ENCODE measurements at places on chromosomes 7 and 10.

- DNase-seq: no peak
These were observed 117.5 kb downstream of the TRIL start for GRCh38 chr7:28840592-28840995.

GRCh38 chr10:128275388-128276177, 149.4 kb upstream of the MKI67 start:
- no peak for DNase-seq

DNA sequence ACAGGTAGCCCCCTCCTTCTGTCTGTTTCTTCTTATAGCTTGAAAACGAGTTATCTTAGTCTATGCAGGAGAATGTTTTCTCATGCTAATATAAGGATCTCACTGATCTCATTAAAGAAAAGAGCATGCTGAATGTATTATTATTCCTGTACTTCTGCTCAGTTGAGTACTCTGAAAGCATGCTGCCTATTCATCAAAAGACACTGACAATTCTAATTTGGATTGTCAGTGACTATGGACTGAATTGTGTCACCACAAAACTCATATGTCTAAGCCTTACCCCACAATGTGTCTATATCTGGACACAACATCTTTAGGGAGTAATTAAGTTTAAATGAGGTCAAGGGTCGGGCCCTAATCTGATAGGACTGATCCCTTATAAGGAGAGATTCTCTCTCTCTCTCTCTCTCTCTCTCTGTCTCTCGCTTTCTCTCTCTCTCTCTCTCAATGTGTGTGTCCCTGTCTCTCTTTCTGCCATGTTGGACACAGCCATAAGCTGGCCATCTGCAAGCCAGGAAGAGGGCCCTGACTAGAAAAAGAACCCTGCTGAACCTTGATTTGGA, 98.4 kb downstream of the GNAT3 start:
- no peak for DNase-seq

DNA sequence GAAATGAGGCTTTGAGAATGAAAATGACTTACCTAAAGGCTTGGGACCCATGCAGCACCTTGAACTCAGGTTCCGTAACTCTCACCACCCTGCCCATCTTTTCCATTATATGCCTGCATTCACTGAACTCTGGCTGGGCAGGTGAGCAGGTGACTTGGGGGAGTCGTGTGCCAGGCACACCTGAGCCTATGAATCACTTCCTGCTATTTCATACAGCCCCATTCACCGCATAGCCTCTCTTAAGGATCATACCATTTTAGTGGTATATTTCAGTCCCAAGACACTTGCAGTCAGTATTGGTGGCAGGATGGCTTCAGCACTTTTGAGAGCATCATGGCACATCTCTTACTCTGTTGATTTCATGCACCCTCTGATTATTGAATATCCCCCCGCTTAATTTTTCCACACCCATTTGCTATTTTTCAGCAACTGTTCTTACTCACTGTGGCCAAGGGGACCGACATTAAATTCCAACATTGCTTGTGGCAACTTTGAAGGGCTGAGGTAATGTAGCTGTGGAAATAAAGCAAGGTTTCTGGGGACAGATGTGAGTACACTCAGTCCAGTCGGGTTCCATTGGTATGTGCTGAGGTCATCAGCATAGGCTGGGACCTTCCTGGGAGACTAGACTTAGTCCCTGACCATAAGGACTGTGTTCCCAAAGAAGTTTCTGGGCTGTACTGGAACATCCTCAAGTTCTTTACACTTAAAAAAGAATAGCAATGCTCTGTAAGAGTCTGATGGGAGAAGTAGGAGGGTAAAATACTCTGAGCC, 39.8 kb upstream of the ZNF438 start:
- no peak for DNase-seq

- DNase-seq: no peak
These were observed 24.1 kb downstream of the SEMA3D start for GRCh38 chr7:85162721-85163120.

DNA sequence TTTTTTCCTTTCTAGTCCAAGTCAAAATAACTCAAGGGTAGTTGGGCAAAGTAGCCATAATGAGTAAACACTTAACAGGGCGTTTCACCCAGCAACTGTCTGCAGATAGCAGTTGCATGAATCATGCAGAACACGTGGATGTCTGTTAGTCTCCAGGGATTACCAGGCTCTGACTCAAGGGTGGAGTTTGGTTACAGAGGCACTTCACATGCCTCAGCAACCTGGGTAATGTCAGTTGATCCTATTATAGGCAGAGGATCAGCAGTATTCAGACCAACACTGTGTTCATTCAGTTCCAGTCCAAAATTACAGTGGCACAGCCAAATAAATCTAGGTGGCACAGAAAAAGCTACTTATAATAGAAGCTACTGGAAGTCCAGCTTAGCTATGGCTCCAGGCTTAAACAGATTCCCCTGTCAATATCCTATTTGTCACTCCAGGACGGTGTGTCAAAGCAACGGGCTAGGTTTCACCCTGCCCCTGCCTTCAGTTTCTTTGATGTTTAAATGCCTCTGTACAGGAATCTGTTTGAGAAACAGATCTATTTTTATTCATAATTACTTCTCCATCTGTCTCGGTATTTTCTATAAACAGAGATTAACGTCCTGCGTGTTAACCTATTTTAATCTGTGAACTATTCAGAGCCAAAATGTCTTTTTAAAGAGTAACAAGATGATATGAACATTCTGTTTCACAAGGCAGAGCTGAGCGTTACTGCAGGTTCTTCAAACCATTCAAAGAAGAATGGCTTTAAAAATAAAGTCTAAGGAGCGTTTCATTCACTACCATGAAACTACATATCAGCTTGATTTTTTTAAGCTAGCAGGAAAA, 162.6 kb upstream of the AKR1E2 start:
- DNase-seq: no peak

- DNase-seq: no peak
These were observed 145.6 kb downstream of the GLCCI1 start for GRCh38 chr7:8114175-8114574.

GRCh38 chr7:100215895-100216294, 3.9 kb upstream of the PVRIG start:
- DNase-seq: no peak

DNA sequence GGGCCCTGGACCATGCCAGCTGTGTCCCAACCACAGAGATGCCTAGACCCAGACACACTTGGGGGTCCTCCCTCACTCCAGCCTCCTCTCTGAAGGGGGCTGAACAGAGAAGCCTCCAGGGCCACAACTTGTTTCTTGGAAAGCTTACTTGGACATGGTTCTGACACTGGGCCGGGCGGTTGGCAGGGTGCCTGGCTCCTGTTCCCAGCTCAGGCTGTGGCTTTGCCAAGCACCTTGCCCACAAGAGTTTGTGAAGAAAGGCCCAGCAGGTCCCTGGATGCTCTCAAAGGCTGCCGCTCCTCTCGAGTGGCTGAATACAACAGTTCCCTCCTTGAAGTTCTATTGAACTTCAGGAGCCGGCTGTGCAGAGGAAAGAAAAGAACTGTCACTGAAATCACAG, 181.6 kb downstream of the PTPN20 start:
- no peak for DNase-seq

DNA sequence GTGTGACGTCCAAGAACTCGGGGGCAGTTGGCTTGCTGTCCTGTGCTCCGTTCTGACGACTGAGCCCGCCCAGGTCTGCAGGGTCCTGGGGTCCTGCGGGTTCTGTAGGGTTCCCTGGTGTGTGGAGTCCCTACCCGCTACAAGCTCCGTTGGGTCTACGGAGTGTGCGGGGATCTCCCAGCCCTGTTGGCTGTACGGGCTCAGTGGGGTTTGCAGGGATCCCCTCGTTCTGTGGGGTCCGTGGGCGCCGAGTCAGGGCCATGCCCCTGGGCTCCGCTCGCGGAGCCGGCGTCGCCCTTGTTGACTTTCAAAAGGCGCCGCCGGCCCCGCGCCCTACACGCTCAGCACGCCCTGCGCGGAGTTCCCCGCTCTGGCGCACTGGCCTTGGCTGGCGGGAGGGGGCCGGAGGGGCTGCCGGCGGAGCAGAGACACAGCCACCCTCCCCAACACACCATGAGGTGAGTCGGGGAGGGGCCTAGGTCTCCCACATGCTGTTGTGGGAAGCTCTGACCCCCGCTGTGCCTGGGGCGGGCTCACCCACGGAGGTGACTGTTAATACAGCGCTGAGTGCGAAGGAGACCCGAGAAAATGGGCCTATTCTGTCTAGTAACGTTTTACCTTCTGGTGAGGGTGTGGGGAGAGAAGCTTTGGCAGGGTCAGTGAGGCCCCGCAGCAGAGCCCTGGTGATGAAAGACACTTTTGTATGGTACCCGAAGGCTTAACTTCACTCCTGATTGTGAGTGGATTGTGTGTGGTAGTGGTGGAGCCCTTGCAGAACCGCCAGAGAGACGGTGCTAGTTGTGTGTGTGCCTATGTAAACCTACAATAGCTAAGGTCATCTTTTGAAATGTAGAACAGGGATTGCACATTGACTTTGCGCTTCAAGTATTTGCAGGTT, 8.1 kb downstream of the TASOR2 start:
- peak; percentile 72 for DNase-seq

- DNase-seq: no peak
These were observed 1.8 kb upstream of the ZNF467 start for GRCh38 chr7:149775176-149775556.

- DNase-seq: no peak
These were observed 292.6 kb upstream of the MGMT start for GRCh38 chr10:129174232-129175014.

GRCh38 chr7:36180121-36180520, 27.1 kb downstream of the EEPD1 start:
- DNase-seq: no peak

DNA sequence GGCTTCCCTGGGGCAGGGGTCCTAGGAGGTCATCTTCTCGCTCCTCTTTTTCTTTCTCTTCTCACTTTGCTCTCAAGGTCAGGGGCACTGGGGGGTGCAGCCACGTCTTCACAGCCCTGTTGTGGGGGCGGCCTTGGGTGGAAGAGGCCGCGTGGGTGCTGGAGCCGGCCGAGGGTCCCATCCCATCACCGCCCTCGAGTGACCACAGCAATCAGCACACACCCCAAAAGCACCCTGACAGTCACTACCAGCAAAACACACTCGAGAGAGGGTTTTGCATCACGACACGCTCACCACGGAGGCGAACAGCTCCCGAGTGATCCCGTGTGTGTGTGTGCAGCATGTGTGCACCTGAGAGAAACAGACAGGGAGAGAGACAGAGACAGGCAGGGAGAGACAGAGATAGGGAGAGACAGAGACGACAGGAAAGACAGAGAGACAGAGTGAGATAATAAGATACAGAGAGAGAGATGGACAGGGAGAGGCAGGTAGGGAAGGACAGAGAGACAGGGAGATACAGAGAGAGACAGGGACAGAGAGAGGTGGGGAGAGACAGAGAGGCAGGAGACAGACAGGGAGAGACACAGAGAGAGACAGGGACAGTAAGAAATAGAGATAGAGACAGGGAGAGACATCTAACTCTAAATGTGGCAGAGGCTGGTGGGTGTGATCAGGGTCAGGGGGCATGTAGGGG, 100.9 kb downstream of the WDR37 start:
- DNase-seq: no peak

DNA sequence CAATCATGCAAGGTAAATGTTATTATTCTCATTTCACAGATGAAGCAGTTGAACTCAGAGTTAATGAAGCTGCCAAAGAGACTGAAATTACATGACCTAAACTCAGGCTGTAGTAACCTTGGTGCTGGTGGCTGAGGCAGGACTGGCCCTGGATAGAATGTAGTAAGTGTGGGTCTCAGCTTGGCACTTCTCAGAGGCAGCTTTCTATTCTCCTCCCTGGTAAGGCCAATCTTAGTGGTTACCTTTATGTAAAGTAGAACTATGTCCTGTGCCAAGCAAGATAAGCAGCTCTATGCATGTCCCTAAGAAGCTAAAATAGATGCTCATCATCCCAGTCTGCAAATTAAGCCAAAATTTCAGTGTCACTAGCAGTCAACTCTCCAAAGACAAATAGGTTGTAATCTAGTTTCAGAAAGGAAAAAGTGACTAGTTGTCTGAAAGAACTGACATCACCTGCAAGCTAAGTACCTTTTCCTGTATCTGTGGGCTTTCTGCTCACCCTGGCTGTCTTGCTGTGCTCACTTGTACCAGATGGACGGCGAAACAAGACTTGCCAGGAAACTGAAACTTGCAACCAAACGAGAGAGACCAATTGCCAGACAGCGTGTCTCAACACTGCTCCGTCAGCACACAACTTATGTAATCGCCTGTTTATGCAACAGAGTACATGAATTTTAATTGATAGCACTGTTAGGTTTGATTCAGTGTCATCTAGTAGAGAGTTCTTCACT, 43.7 kb downstream of the CH25H start:
- peak; percentile 8 for DNase-seq

DNA sequence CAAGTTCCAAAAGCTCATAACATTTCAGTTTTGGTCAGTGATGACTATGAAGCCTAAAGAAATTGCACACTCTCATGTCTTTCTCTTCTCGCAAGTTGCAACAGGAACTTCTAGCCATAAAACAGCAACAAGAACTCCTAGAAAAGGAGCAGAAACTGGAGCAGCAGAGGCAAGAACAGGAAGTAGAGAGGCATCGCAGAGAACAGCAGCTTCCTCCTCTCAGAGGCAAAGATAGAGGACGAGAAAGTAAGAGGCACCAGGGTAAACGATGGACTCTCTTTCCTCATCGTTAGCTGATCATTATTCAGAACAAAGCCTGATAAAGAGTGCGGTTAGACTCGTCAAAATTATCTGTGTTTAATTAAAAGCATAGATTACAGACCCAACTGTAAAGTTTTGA, 94.7 kb downstream of the HDAC9 start:
- DNase-seq: no peak

DNA sequence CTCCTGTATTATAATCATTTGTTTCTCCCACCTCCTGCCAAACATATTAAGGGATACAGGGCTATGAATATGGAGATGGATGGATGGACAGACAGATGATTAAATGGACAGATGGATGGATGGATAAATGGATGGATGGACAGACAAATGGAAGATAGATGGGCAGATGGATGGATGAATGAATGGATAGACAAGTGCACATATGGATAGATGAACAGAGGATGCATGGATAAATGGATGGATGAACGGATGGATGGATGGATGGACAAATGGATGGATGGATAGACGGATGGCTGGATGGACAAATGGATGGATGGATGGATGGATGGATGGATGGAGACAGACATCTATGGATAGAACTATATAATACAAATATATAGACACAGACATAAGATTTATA, 59.8 kb downstream of the EBF3 start:
- no peak for DNase-seq

Data from CD8-positive, alpha-beta memory T cell (primary cell).